ENCODE measurements at places on chromosomes 6 and 20.

- no peak for DNase-seq
These were observed 61.1 kb upstream of the SCAF8 start for GRCh38 chr6:154672086-154672485.

- DNase-seq = no peak
These were observed 39.1 kb upstream of the TBC1D22B start for GRCh38 chr6:37218511-37218910.

DNA sequence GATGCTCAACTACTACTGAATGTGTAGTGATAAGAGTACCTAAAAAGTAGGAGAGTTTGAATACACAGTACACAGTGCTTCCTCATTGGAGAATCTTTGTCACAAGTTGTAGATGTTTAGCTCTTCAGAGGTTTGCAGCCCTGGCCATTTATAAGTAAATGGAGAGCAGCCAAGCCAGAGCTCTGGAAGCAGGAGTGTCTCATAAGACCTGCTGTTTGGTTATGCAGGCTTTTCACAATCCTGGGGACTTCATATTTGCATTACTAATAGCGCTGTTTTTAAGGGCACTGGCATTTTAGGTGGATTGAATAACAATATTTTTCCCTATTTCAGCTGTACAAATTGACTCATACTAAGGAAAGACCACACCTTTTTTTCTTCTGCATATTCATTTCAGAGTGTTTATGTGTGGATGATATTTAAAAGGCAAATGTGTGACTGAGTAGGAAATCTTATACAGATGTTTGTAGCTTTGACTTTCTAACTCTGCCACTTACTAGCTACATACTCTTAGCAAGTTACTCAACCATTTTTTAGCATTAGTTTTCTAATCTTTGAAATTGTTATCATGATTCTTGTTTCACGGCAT, 730.5 kb upstream of the MAP3K7 start:
- DNase-seq = no peak

GRCh38 chr20:51022803-51023616, at the start of gene KCNG1:
KCNG1 (minus strand) TSS chr20:51023107; CDS start chr20:51010338, 12,769 bp downstream.
- DNase-seq = peak; percentile 2

DNA sequence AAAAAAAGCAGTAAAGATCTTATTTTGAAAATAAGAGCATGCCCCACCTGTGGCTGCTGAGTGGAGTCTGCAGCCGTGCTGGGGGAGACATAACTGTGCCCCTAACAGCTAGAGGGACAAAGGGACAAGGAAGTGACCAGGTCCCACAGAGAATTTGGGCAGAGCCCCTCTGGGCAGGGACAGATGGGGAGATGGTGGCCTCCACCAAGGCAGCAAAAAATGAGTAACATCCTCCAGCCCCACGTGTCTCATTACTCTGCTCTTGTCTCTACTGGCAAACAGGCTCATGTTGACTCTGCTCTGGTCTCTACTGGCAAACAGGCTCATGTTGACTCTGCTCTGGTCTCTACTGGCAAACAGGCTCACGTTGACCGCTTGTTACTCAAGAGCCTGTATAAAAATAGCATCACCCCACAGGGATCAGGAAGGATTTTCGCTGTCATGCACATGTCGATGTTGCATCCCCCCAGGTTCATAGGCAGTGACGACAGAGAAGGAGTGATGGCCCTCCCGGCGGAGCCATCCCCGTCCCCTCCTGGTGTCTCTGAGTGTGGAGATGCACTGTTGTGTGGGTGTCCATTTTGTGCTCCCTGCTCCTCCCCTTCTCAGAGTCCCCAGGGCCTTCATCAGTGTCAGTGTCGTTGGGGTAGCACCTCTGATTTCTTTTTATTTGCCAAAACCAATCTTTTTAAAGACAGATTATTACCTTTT, 17.3 kb upstream of the PCMTD2 start:
- no peak for DNase-seq

- no peak for DNase-seq
These were observed 805 bp downstream of the PHF1 start for GRCh38 chr6:33411632-33412005.

GRCh38 chr20:18058661-18059467, 1.1 kb upstream of the OVOL2 start:
- no peak for DNase-seq

DNA sequence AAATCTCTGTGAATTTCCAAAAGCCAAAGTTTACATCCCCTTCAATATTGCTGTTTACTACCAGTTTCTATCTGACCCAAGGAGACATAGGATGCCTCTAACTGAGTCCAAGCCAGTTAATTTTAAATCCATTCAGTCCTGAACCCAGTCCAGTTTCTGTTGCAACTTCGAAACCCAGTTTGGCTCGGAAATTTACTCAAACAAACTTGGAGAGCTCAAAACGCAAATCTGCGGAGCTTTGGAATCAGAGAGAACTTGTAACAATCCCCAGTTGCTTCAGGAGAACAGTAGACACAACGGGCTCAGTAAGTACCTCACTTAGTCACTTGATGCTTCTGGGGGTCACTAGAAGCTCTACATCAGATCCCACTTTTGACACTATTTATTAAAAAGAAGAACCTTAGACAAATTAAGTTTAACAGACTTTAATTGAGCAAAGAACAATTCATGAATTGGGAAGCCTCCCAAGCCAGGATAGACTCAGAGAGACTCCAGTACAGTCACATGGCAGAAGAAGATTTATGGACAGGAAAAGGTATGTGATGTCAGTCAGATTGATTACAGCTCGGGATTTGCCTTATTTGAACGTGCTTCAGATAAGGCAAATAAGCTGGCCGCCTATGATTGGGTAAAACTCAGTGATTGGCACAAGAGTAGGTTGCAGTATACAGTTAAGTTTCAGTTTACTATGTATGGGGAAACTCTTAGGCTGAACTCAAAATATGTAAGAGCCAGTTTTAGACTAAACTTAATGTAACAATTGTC, 118.0 kb downstream of the RFPL4B start:
- DNase-seq = no peak

DNA sequence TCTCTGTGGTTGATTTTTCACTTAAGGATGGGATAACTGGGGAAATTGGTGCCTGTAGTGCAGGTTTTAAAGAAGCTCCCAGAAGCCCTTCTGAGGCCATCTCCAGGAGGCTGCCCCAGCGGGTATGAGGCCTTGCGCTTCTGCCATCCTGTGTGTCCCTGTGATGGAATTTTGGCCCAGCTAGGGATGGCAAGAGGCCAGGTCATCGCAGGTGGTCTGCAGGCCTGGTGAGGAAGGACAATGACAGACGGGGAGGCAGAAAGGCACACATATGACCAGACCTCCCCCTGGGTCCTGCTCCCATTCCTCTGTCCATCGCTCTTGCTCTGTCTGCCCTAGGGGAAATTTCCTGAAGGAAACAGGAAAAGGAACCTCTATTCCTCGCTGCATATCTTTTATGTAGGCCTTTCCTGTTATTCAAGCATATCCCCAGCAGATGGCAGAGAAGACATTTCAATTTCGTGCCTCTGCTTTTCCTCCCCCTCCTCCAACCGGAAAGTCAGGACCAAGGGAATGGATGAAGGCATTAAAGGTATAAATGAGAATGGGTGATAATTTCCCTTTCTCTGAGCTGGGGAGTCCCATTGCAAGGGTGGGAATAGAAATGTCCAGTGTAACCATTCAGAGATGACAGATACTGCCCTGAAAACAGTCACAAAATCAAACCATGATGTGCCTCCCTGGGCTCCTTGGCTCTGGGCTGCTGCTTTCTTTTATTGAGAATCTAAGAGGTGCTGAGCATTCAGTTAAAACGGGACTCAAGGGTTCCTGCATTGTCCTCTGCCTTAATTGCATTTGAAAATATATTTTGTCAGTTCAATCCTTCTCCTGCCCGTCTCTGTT, 17.6 kb upstream of the HLA-F start:
- DNase-seq = no peak
